Endodermal cell (in vitro differentiated cells): ENCODE measurements at places on chromosomes 12 and 14. TPM values are rescaled to one million over a fixed set of nuclear protein-coding genes. Genes with fewer than 3 reads are reported as not detected.
A peak's percentile ranks its signal among the peaks of the same experiment; 100 is the strongest.

DNA sequence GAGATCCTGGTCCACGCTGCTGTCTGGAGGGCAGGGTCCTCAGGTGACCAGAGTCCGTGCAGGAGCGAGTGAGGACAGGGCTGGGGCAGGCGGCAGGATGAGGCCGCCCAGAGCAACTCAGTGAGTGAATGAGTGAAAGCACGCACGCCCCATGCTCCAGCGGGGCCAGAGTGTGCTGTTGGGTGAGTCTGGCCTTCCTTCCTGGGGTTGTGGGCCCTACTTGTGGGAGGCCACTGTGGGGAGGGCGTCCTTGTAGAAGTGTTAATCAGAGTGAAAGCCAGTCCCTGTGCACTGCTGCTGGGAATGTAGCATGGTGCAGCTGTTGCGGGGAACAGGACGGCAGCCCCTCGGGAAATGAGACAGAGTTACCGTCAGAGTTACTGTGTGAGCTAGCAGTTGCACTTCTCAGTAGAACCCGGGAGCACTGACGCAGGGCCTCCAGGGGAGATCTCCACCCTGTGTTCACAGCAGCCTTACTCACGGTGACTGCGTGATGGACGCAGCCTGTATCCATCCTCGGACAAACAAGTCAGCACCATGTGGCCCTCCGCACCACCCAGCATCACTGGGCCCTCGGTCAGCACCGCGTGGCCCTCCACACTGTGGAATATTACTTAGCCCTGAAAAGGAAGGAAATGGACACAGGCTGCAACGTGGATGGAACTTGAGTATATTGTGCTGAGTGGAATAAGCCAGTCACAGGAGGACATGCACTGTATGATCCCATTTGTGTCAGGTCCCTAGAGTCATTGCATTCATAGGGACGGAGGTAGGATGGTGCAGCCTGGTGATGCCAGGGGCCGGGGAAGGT, 22.1 kb downstream of the PACS2 start:
- no peak for DNase-seq

DNA sequence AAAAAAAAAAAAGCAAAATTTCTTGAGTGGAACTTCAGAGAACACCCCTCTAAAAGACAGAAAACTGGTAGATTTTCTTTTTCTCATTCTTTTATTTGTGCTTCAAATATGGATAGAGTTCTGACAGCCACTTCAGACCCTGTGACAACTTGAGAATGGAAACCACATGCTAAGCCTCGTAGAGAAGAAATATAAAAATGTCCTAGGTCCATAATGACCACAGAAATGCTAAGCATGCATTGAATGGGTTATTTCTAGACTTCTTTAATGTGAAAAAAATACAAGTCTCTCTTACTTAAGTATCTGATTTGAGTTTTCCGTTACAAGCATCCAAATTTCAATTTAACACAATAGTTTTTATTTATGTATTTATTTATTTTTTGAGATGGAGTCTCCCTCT, 28.3 kb upstream of the DIO2 start:
- no peak for DNase-seq

- peak; percentile 21 for DNase-seq
These were observed 331.7 kb downstream of the TMEM121 start for GRCh38 chr14:105857826-105858675.

GRCh38 chr12:79400481-79400880, 290.3 kb downstream of the PAWR start:
- DNase-seq: no peak

Gene MUCL1
- not detected in 2 replicates for total RNA-seq

GRCh38 chr12:112178796-112179195, 53.4 kb downstream of the TRAFD1 start:
- DNase-seq: peak; percentile 47

Gene EFS
- total RNA-seq: 43.5 to 96.8 TPM (median 96.4 TPM) in 3 replicates

Gene OAS3
- 0.75 and 0.84 TPM in 2 replicates for total RNA-seq

Gene OAS1
- total RNA-seq: not detected in 3 replicates

- DNase-seq: no peak
These were observed 171.2 kb downstream of the PCNX1 start for GRCh38 chr14:71078500-71078899.

Gene KRT81
- not detected in 3 replicates for total RNA-seq

DNA sequence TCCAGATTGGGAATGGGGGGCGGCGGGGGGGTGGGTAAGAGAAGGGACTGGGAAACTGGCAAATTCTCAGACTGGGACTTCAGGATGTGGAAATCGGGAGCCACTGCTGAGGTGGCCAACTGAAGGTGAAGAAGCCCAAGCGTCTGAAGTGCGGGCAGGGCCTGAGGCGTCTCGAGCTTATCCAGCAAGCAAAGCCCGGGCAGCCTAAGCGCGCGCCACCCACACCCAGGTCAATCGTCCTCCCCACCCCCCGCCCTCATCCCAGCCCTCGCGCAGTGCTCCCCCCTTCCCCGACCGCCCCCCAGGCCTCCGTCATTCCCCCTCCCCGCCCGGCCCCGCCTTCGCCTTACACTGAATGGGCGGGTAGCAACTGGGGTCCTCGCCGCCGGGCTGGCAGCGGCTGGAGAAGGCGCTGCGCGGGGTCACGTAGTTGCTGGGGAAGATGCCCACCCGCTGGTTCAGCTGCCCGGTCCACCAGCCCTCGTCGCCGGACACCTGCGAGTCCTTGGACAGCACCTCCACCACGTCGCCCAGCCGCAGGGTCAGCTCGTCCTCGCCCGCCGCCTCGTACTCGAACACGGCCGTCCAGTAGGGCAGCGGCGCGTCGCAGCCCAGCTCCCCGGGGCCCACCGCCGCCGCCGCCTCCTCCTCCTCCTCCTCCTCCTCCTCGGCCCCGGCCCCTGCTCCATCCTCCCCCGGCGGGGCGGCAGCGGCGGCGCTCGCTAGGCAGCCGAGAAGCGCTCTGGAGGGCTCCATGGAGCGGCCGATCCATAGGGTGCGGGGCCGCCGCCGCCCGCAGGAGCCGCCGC, 693 bp downstream of the MAP3K9 start:
- peak; percentile 86 for DNase-seq
